Caco-2 (cell line): ENCODE measurements at places on chromosomes 1 and 21.

DNA sequence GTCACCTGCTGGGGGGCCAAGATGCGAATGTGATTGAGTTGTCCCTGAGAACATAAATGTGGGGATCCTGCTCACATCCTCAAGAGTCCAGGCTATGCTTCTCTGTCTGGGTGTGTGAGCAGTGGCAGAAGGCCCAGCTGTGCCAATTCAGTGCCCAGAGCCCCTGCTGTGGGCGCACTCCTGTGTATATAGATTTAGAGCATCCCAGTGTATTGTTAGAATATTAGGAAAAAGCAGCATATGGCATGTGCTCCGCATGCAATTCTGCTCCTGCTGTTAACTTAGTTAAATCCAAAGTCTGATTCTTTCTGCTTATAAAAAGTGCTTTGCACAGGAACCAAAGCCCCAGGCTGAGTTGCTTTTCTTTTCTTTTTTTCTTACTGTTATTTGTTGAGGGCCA lies 37.8 kb downstream of the FAM78B start:
- DNase-seq: no peak

DNA sequence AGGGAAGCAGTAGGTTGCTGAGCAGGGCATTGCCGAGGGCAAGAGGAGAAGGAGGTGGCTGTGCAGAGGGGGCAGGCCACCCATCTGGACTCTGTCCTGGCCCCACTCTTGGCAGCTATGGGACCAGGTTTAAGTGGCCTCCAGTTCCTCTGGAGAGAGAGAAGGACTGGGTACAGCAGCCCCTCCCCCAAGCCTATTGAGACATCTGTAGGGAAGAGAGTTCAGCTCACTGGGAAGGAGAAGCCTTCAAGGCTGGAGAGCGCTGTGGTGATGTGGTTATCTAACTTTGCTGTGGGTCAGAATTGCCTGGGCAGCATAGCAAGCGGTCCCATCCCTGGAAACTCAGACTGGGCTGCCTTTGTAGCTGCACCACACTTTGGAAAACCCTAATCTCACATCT lies 93.9 kb downstream of the KCNJ15 start:
- no peak for DNase-seq

DNA sequence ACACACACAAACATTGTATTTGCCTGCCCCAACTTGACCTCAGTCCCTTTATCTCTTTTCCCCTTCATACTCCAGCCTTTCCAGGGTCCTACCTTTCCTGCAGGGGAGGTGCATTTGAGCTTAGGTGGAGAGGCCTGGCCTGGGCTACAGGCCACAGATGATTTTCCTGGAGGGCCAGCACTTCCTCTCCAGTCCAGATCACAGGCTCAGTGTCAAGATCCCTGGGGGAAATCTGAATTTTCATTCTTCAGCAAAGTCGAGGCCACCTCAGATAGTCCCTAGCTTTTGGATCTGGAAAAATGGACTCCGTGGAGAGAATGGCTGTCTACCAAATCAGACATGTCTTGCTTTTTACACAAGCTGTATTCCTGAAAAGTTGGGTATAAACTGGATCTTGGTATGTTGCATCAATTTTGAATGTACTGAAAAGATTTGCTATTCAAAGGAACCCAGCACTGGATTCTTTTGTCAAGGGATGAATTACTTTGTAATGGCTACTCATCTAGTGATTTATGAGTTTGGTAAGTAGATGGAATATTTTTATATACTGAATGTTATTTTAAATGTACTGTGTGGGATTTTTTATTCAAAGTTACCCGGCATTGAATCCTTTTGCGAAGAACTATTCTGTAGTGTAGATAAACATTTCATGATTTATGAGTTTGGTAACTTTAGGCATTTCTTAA lies 78.7 kb downstream of the DDR2 start:
- DNase-seq: no peak

DNA sequence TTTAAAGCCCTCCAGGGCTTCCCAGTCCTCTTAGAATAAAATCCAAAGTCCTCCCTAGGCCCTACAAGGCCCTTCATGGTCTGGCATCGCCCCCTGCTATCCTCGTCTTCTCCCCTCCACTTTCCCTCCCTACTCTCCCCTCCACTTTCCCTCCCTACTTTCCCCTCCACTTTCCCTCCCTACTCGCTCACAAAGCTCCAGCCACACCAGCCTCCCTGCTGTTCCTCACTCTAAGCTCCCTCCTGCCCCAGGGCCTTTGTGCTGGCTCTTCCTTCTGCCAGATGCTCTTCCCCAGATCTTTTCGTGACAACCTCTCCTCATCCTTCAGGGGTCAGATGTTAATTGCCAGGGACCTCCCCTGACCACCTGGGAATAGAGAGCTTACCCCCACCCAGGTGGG lies 12.8 kb downstream of the ARHGEF19 start:
- no peak for DNase-seq

- peak; percentile 1 for DNase-seq
These were observed 159.8 kb upstream of the KCNJ6 start for GRCh38 chr21:38075833-38076587.

GRCh38 chr1:226647719-226648118 lies 91.4 kb downstream of the ITPKB start:
- no peak for DNase-seq

DNA sequence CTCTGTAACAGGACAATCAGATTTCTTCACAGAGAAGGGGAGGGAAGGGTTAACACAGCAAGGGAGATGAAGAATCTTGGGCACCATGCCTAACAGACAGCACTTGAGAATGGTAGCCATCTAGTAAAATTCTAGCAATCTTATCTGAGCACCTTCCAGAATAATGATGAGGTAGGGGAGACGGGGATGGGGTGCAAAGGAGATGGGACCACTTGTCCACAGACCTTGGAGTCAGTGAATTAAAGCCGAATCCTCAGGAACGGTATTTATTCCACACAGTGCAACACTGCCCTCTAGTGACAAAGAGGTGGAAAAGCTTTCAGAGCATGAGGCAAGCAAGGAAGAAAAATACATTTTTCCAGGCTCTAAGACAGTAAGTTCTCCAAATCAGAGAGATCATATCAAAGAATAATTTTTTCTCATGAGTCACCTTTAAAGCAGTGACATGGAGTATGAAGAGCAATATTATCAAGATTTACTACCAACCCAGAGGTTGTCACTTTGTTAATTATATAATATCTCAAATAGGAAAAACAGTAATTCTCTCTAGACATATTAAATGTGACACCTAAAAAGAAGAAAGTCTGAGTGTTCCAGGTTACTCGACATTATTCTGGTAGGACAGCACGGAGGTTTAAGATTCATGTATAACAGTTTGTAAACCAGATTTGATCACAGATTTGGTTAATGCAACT lies 43.3 kb upstream of the LPAR3 start:
- DNase-seq: peak; percentile 48

GRCh38 chr1:111848852-111849545 lies 93.3 kb downstream of the DDX20 start:
- no peak for DNase-seq

- no peak for DNase-seq
These were observed 43.9 kb downstream of the COQ8A start for GRCh38 chr1:226983992-226984364.
